ENCODE measurements at places on chromosomes 1 and 21.

- no peak for DNase-seq
Measured at GRCh38 chr1:117335376-117336086, 31.7 kb upstream of the MAN1A2 start.

- no peak for DNase-seq
Measured at GRCh38 chr1:3387401-3387800, 67.1 kb upstream of the ARHGEF16 start.

GRCh38 chr1:245874942-245875580 is 632.0 kb downstream of the SMYD3 start:
- DNase-seq: no peak

GRCh38 chr1:8378981-8379470 is 61.1 kb downstream of the SLC45A1 start:
- no peak for DNase-seq

- peak; percentile 37 for DNase-seq
Measured at GRCh38 chr1:218970397-218970990, 203.2 kb upstream of the LYPLAL1 start.

- peak; percentile 54 for DNase-seq
Measured at GRCh38 chr1:10033359-10033845, 644 bp downstream of the UBE4B start.

DNA sequence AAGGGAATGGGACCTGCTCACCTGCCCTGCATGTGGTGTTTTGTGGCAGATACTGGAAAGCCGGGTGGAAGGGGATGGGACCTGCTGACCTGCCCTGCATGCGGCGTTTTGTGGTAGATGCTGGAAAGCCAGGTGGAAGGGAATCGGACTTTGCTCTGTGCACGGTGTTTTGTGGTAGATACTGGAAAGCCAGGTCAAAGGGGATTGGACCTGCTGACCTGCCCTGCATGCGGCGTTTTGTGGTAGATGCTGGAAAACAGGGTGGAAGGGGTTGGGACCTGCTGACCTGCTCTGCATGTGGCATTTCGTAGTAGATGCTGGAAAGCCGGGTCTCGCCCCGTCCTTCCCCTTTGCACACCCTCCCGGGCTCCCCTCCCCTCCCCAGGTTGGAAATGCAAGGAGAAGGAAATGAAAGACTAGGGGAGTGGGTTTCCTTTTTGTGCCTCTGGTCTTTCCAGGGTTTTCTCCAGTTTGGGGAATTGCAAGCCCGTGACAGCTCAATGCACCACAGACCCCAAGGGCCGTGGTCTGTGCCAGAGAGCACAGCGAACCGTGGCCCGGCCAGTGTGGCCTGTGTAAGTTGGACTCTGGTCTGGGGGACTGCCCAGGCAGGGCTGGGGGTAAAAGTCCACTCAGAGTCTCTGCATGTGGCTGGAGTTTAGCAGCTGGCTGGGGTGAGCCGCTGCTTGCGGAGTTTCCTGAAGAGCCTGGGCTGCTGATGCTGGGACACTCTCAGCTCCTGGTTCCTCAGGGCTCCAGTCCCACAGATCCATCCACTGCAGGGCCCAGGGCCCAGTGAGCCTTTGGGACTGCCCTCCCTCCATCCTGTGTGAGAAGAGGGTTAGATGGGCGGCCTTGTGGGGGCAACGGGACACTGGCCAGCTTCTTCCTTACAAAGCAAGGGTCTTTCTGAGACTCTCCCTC is 105.5 kb downstream of the CRYAA start:
- no peak for DNase-seq

DNA sequence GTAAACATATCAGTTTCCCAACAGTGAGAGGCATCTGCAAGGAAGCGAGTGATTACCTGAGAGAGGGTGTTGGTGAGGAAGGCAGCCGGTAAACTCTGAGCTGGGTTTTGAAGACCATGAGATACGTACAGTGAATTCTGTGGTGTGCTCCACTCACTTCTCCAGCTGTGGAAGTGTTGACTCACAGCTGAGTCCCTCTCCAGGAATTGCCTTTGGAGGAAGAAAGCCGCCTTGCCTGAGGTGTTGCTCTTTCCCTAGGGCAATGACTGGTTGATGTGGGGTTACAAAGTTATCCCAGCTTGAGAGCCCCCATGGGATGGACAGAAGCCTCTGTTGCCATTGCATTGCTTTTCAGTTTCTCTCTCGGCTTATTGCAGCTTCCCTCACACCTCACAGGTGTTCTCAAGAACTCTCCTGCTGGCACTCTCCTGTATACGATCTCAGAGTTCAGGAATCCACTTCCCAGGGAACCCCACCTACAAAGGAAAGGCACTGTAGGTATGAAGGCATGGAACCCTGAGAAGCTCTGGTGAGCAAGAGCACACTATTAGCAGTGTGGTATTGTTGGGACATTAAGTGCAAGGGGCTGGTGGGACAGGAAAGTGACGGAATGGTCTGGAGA is 10.8 kb downstream of the NHLH1 start:
- no peak for DNase-seq

GRCh38 chr1:152053375-152053774 is 16.6 kb upstream of the S100A11 start:
- DNase-seq: no peak
